ENCODE measurements at places on chromosomes 3 and 15. TPM values are rescaled to one million over a fixed set of nuclear protein-coding genes. Genes with fewer than 3 reads are reported as not detected.

The SLITRK3 gene
- not detected for polyA plus RNA-seq

DNA sequence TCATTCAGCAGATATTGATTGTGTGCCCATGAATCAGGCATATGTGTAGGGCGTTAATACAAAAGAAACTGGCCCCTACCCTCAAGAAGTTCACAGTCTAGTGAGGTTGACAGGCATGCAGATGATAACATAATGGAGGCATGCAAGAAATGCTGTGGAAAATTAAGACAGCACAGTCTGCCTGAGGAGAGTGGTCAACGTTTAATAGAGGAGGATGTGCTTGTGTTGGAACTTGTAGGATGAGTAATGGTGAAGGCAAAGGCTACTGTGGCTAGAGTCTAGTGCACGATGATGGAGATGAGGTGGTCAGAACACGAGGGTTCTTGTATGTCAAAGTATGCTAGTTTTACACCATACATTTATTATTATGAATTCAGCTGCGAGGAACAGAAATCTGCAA, 295.7 kb downstream of the SOX2 start:
- no peak for DNase-seq

The CSPG5 gene
- polyA plus RNA-seq: not detected

DNA sequence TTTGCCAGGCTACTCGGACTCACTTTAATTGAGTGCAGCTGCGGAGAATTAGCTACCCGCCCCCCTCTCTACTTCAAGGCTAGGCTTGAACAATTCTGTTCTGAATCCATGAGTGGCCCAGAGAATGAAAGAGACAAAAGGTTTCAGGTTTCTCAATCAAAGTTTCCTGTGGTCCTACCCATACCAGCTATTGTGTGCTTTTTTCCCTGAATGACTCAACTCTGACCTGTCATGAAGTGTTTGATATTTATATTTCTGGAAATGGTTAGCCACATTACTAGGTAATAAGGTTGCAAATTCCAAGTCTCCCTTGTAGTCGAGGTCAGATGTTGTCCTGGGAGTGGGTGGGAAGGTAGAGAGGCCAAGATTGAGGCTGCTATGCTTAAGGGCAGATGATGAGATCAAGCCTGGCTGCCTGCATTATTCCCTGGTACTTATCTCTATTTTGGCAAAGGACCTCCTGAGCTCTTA, 392.7 kb upstream of the TBL1XR1 start:
- peak; percentile 91 for DNase-seq

GRCh38 chr3:73007992-73008712, 11.5 kb downstream of the PPP4R2 start:
- DNase-seq: no peak

The CX3CR1 gene
- not detected for polyA plus RNA-seq

The CKMT1B gene
- polyA plus RNA-seq: not detected

DNA sequence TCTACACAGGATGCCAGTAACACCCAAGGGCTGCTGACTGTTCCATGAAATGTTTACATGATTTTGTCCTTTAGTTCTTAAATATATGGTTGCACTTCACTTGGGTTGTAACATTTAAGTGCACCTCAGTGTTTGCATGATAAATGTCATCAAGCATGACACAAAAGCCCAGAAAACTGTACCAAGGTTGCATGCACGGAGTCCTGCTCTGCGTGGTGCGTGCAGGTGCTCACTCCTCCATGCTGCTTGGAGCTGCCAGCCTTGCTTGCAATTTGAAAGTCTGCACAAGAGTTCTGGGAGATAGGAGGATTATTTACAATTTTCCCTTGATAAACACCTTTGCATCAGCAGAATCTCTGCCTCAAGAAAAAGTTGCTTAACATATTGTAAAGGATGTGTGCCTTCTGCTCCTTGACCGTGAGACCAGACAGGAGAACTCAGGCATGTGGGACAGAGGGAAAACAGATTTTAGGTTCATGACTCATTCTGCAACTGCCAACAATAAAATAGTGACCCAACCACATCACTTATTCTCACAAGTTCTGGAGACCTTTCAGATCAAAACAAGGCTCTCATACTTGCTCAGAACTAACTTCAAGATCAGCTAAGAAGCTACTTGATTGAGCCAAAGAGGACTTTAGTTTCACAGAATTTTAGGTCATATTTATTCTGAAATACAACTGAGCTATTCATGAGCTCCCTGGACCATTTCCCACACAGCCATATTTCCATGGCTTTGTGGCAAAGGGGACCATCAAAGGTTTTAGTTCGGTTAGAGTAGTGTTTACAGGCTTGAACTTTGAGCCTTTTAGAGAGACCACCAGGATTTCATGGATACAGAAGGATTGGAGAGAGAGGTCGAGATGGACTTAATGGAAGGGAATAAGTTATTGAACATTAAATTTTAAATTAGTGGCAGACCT, 128.4 kb upstream of the ZBED2 start:
- peak; percentile 47 for DNase-seq

DNA sequence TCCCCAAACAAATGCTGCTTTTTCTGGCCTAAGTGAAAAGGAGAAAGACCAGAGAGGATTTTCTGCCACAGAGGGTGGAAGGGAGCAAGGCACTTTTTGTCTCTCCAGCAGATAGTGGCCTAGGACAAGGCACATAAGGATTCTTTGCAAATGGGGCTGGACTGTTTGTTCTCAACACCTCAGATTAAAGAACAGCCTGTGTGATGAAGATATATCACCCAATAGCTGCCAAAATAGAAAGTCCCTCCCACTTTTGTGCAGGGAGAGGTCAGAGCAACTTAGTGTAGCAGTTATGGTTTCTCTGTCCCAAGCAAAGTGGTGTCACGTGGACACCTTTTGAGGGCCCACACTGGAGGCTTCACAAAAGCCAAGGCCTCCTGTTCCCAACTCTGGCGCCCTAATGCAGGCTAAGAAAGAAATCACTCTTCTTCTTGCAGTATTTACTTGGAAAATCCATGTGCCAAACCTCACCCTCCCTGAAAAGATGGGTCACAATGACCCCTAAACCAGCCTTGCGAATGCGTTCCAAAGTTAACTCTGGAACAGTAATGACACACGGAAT, 84.9 kb downstream of the LRIG1 start:
- no peak for DNase-seq

The PP2D1 gene
- polyA plus RNA-seq: not detected

DNA sequence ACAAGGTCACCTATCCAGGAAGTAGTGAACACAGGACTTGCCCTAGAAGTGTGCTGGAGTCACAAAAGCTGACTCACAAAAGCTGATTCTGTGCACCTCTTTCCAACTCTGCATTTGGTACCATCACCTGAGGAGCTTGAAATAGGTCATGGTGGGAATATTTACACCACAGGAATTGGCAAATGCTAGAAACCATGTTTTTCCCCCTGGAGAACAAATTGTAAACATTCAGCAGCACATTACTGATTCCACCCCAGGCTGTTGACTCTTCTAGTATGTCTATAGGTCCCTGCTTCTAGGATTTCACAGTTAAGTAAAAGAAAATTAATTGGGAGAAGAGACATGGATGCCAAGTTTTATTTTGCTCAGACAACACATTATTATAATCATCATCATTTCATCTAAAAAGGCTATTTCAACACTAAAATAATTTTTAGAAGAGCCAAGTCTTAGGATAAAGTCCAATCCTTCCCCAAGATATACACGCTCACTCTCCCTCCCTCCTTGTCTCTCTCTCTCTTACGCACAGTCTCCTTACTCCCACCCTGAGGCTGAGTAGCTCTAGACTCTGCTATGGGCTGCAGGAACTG, 24.7 kb downstream of the CACNA2D2 start:
- no peak for DNase-seq

DNA sequence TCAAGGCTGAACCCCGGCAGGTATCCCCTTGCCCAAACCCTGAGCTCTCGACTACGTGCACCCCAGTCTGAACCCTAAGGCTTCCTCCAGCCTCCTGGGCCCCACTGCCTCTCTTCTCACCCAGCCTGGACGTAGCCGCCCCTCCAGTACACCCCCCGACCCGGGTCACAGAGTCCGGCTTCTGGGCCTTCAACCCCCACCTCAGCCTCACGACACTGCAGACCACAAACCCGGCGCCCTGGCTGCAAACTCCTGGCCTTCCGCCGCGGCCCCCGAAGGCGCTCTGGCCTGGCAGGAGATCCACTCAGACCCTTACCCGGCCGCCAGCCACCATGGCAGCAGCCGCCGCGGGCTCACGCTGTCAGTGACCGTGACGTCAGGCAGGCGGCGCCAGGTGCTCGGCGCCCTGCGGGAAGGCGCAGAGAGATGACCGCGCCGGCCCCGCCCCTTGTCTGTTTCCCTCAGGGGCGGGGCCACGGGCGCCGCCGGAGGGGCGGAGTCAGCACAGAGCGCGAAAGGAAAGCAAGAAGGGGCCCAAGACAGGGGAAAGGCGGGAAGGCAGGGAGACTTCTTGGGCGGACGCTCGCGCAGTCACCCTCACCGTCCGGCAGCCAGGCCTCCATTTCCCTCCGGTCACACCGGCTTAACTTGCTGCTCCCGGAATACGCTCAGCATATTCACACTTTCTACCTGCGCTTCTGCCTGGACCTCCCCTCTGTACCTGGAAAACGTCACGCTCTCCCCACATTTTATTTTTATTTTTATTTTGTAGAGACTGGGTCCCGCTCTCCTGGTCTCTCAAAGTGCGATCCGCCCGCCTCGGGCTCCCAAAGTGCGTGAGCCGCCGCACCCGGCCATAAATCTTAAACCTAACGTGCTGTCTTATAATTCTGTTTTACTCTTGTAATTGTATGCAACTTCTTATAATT, at the start of gene RMDN3:
Gene RMDN3, minus strand, starts transcription at position 372 of the 929 bp plus-strand sequence. CDS start 471 bp downstream, outside the sequence.
- DNase-seq: peak; percentile 67

DNA sequence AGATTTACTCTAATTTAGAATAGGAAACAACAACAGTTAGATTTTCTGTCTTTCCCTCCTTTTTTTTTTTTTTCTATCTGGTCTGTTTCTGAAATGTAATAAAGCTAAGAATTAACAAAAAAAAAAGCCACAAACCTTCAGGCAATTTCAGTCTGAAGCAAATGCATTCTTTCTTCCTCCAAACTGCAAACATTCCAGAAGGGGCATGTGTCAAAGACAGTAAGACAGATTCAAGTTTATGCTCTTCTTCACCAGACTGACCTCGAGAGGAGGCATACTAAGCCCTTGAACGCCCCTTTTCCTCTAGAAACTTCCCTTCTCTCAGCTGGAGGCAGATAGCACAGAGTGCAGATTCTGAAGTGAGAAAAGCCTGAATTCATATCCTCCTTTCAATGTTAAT, 654.6 kb upstream of the LMCD1 start:
- no peak for DNase-seq

DNA sequence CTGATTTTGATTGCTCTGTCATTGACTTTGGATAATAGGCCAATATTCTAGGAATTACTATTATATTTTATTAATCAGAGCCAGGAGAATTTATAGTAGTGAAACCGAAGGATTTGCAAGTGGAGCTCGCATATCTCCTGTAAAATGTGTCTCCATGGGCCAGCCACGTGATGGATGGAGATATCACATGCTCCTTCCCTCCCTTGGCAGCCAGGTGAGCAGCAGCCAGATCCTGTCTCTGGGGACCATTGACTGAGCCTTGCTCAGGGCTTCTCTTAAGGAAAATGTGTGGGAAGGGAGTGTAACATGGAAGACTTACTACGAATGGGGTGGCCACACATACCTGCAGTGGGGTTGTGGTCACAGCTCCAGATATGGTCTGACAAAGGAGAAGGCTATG, 144.7 kb upstream of the RGMA start:
- no peak for DNase-seq

DNA sequence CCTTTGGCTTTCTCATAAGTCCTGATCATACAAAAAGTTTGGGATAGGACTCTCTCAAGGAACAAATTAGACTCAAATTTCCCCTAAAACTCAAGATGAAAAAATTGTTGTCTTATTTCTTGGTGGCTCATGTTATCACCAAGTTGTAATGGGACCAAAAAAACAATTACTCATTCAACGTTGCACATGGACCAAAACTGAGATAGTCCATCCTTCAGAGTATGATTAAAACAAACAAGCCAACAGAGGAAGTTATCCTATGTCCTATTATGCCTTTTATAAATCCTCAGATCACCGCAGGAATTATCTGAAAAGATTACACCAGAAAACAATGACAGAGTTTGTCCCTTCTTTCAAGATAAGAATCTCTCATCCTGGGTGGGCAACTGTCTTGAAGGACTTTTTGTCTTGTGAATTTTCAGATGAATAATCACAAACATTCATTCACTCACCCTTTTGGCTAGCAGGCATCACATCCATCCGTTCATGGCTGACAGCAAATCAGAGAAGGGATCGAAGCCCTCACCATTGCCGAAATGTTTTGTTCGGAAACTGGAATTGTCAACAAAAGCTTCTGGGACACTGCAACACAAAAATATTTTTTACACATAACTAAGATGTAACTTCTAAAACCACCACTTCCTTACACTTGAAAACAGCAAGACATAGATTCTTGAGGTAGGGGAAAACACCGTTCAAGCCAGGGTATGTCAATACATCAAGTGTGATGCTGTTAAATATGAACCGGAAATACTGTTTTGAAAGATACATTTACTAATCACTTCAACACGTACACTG, 90.4 kb downstream of the FOXP1 start:
- no peak for DNase-seq

- DNase-seq: no peak
Observed at GRCh38 chr3:129557548-129557894, 14.5 kb downstream of the H1-8 start.

The PCYT1A gene
- 76.6 TPM for polyA plus RNA-seq

DNA sequence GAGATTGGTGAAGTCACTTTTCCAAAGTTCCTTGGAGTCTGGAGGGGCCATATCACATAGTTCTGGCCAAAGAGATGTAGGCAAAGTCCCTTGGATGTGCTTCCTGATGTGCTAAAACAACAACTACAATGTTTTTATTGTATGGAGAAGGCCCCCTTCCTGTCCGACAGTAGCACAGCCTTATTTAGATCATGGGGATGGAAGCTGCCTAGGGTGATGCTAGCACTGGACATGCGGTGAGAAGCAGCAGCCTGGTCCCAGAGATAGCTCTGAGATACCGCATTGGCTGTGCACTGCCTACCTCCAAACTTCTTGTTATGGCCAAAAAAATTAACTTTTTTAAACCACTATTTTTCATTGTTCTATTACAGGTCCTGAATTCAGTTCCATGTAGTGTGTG, 137.6 kb downstream of the AQP9 start:
- DNase-seq: no peak

GRCh38 chr3:95280711-95281352, 1218.0 kb downstream of the NSUN3 start:
- no peak for DNase-seq

DNA sequence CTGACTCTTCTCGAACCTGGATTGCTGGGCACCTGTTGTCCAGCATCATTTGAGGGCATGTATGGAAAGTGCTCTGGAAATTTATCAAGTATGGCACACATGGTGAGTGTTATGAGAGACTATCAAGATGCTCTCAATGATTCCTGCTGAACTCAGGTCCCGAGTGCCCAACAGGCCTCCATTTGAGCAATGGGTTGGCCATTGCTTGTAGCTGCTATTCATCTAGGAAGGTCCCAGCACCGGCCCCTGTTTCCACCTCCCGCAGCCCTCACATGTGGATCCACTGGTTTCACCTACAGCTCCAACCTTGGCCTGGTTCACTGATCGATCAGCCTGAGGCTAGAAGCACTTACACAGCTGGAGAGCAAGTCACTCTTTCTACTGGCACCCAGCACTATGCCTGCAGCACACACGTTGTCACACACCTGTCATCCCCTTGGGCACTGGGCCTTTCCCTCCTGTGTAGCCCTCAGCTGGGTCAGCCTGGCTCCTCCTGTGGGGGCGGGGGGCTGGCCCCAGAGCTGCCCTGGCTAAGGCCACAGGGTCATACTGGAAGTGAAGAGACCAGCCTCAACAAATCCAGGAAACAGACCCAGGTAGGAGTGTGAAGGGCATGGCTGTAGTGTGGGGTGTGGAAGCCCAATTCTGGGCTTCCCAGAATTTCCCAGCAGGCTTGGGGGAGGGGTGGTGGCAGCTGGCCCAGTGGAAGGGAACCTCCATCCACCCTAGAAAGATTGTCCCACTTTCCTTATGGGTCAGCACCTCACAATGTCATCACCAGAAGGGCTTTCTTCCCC, 41.7 kb upstream of the SMAD3 start:
- no peak for DNase-seq
